ENCODE measurements at places on chromosomes 11 and 22. TPM values are rescaled to one million over a fixed set of nuclear protein-coding genes. Genes with fewer than 3 reads are reported as not detected.

DNA sequence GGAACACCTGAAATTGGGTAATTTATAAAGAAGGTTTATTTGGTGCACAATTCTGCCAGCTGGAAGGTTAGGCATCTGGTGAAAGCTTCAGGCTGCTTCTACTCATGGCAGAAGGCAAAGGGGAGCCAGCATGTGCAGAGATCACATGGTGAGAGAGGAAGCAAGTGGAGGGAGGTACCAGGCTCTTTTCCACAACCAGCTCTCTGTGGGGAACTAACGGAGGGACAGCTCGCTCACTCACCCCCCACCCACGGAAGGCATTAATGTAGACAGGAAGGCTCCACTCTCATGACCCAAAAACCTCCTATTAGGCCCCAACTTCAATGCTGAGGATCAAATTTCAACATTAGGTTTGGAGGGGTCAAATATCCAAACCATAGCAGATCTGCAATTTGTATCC is 75.6 kb upstream of the ARHGAP32 start:
- no peaks in the 10 kb centered on the region for H3K36me3 ChIP-seq
- no peak for DNase-seq
- no peak overlapping the region for H3K4me3 ChIP-seq
- H3K27me3 ChIP-seq: peaks cover 3% of the 10 kb centered on the region

GRCh38 chr22:17260298-17260697 is 41.1 kb upstream of the ADA2 start:
- no peaks in the 10 kb centered on the region for H3K36me3 ChIP-seq
- no peaks in the 10 kb centered on the region for H3K27me3 ChIP-seq
- no peak overlapping the region for H3K27ac ChIP-seq
- H3K4me3 ChIP-seq: no peak overlapping the region
- H3K4me1 ChIP-seq: peaks cover 31% of the 10 kb centered on the region

- no peak for DNase-seq
- no peak overlapping the region for H3K4me3 ChIP-seq
- no peaks in the 10 kb centered on the region for H3K27me3 ChIP-seq
Measured at GRCh38 chr22:19799322-19800190, 39.0 kb downstream of the TBX1 start.

FHIP1B gene
- 19.1 TPM for total RNA-seq

- H3K4me1 ChIP-seq: no peaks in the 10 kb centered on the region
- no peak overlapping the region for H3K27ac ChIP-seq
- H3K27me3 ChIP-seq: peaks cover 26% of the 10 kb centered on the region
Measured at GRCh38 chr11:8203414-8203715, 34.5 kb upstream of the RIC3 start.

- peaks cover 12% of the 10 kb centered on the region for H3K27me3 ChIP-seq
- H3K4me3 ChIP-seq: no peak overlapping the region
- no peaks in the 10 kb centered on the region for H3K36me3 ChIP-seq
- peaks cover 21% of the 10 kb centered on the region for H3K4me1 ChIP-seq
Measured at GRCh38 chr11:65906602-65907001, 6.4 kb upstream of the FOSL1 start.

- H3K27me3 ChIP-seq: no peaks in the 10 kb centered on the region
- H3K27ac ChIP-seq: peak overlapping the region; percentile 71
- no peak for DNase-seq
- no peak overlapping the region for H3K4me3 ChIP-seq
- peaks cover 81% of the 10 kb centered on the region for H3K4me1 ChIP-seq
- peaks cover 38% of the 10 kb centered on the region for H3K36me3 ChIP-seq
Measured at GRCh38 chr11:3866206-3866605, 10.7 kb downstream of the STIM1 start.

- peaks cover 57% of the 10 kb centered on the region for H3K36me3 ChIP-seq
- peaks cover 50% of the 10 kb centered on the region for H3K4me1 ChIP-seq
Measured at GRCh38 chr11:36449561-36450096, 60.4 kb downstream of the TRAF6 start.

GAL3ST3 gene
- not detected for total RNA-seq

GRCh38 chr11:22624742-22625447 is 728 bp downstream of the FANCF start:
- H3K4me3 ChIP-seq: peak overlapping the region; percentile 98
- peak overlapping the region; percentile 96 for H3K27ac ChIP-seq

DNA sequence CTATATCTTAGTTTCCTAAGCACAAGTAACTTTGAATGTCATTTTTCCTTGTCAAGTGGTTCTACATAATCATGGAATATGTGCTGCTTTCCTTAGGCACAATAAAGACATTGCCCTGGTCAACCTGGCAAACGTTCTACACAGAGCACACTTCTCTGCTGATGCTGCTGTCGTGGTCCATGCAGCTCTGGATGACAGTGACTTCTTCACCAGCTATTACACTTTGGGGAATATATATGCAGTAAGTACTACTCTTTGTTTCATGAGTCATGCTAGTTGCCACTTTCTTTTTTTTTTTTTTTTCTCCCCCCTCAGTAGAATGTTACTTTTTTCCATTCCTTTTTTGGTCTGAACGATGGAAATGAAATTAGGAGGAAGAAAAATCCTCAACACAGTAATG is 38.5 kb downstream of the TTC17 start:
- H3K27ac ChIP-seq: peak overlapping the region; percentile 7
- H3K36me3 ChIP-seq: peaks cover 85% of the 10 kb centered on the region
- H3K27me3 ChIP-seq: no peaks in the 10 kb centered on the region
- H3K4me3 ChIP-seq: no peak overlapping the region
- peaks cover 50% of the 10 kb centered on the region for H3K4me1 ChIP-seq
- DNase-seq: no peak

KIRREL3 gene
- total RNA-seq: not detected
